ENCODE measurements at places on chromosomes 6 and 20.

- H3K27me3 ChIP-seq, result no peaks in the 10 kb centered on the region
- no peaks in the 10 kb centered on the region for H3K4me1 ChIP-seq
- H3K4me3 ChIP-seq, result no peak overlapping the region
- no peak overlapping the region for H3K27ac ChIP-seq
- no peak for DNase-seq
- no peaks in the 10 kb centered on the region for H3K36me3 ChIP-seq
Measured at GRCh38 chr6:140379919-140380318, 1005.5 kb upstream of the CITED2 start.

DNA sequence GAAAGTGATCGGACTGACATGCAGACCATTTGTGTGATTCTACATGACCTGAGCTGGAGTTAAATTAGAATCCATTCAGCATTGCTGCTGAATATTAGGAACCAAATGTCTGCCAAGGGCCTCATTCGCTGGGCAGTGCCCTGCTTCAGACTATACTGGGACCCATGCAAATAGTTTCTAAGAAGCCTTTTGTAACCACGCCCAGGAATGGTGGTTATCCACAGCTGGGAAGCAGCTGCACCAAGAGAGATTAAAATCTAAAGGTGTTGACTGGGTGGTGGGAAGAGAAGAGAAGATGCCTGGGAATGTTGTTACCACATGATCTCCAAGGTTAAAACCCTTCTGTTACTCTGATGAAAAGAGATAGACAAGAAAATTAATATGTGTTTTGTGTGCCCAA, 156.8 kb downstream of the PKHD1 start:
- no peak overlapping the region for H3K4me3 ChIP-seq
- DNase-seq, result no peak
- no peak overlapping the region for H3K27ac ChIP-seq
- no peaks in the 10 kb centered on the region for H3K4me1 ChIP-seq
- no peaks in the 10 kb centered on the region for H3K27me3 ChIP-seq

GRCh38 chr20:19074356-19074755, 138.1 kb upstream of the SLC24A3 start:
- no peaks in the 10 kb centered on the region for H3K27me3 ChIP-seq
- no peaks in the 10 kb centered on the region for H3K4me1 ChIP-seq
- no peak for DNase-seq
- no peaks in the 10 kb centered on the region for H3K36me3 ChIP-seq
- H3K27ac ChIP-seq, result no peak overlapping the region

GRCh38 chr6:44489910-44490604, 102.6 kb downstream of the CDC5L start:
- H3K27me3 ChIP-seq, result no peaks in the 10 kb centered on the region
- peak overlapping the region; percentile 57 for H3K27ac ChIP-seq
- no peaks in the 10 kb centered on the region for H3K36me3 ChIP-seq
- DNase-seq, result no peak
- H3K4me1 ChIP-seq, result no peaks in the 10 kb centered on the region
- H3K4me3 ChIP-seq, result no peak overlapping the region

GRCh38 chr6:101779051-101779844, 385.7 kb downstream of the GRIK2 start:
- H3K4me3 ChIP-seq, result no peak overlapping the region
- H3K27ac ChIP-seq, result no peak overlapping the region
- no peaks in the 10 kb centered on the region for H3K27me3 ChIP-seq

Data from tibial nerve (tissue), 4 donors.